CD4-positive, alpha-beta T cell treated with Interleukin-12 subunit alpha and Interleukin-12 subunit beta, for 1 hour (primary cell): ENCODE measurements at places on chromosomes 3 and 15.
A peak's percentile ranks its signal among the peaks of the same experiment; 100 is the strongest.

DNA sequence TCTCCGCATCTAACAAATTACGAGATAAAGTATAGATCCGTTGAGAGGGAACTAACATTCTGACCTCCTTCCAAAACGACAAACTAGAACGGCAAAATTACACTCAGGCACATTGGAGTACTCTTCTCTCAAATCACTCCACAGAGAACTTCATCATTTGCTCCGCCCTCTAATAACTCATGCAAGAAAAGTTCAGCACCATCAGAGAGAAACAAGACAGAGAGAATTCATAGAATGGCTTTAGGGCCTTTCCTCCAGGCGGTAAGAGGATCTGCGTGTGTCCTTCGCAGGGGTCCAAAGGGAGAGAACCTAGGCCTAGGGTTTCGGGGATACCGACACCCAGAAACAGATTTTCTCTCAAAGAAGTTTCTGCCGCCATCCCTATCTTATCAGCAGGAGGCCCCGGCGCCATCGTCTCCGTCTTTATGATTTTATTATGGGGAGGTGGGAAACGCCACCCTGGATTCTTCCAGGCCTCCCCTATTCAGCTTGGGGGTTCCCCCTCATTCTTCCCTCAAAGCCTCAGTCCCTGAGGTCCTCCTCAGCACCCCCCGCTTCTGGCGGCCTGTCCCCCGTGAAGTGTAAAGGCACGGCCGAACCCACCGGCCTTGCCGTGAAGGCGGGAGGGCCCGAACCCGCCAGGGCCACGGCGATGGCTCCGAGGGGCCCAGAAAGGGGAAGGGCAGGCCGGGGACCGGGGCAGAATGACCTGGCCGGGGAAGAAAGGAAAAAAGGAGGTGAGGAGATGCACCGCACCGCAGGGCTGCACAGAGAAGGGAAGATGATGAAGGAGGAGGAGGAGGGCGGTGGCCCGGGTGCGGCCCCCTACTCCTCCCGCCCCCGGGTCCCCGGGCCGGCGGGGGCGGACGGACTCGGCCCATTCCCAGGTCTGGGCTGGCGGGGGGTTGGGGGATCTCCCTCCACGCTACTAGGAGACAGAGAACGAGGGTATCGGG is 768 bp downstream of the UBXN7 start:
- DNase-seq, result peak; percentile 37

DNA sequence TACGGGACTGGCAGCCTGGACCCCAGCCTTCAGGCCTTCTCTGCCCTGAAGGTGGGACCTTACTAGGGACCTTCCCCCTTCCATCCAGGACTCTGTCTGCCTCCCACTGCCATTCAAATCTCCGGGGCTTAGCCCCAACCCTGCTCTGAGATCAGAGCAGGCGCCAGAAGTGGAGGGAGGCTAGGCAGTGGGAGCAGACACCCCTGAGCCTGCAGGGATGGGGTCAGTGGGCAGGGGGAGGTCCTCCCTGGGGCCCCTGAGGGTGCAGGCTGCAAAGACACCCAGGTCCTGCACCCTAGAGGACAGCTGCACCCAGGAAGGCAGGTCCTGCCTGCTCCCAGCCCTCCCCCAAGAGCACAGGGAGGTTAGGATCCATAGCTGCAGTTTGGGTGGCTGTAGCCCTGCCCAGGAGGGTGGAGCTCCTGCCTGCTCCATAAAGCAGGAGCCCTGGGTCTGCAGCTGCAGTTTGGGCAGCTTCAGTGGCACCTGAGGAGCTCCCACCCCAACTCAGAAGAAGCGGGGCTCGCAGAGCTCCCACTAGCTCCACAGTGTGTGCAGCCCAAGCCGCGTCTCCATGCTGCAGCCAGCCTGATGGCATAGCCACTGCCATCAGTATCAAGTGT is 8.1 kb upstream of the POC1A start:
- no peak for DNase-seq

DNA sequence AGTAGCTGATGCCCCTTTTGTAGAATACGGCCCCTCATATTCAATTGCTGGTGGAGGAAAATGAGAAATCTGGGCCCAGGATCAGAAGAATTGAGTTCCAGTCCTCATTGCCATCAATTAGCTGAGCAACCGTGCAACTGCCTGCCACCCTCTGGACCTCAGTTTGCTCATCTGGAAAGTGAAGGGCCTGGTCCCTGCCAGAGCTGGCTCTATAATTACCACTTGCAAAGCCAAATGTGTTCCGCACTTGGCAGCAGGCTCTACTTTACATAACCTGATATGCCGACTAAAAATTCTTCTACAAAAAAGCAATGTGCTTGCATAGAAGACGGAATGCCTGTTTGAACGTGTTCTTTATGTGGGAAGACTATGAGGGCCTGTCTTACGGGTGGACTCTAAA is 8.6 kb upstream of the ITGB5 start:
- DNase-seq, result no peak

DNA sequence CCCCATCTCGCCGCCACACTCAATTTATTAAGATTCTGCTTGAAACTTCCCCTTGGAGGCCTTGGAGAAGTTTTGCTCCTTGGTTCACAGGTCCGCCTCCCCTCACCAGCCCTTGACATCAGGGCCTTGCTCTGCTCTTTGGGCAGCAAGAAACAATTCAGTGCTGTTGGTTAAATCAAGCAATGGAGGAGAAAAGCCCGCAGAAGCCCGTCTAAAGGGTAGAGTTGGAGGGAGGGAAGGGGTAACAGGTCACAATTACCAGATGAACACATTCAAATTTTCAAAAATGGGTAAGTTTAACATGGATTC is 429 bp downstream of the PARP9 start:
- DNase-seq, result no peak

DNA sequence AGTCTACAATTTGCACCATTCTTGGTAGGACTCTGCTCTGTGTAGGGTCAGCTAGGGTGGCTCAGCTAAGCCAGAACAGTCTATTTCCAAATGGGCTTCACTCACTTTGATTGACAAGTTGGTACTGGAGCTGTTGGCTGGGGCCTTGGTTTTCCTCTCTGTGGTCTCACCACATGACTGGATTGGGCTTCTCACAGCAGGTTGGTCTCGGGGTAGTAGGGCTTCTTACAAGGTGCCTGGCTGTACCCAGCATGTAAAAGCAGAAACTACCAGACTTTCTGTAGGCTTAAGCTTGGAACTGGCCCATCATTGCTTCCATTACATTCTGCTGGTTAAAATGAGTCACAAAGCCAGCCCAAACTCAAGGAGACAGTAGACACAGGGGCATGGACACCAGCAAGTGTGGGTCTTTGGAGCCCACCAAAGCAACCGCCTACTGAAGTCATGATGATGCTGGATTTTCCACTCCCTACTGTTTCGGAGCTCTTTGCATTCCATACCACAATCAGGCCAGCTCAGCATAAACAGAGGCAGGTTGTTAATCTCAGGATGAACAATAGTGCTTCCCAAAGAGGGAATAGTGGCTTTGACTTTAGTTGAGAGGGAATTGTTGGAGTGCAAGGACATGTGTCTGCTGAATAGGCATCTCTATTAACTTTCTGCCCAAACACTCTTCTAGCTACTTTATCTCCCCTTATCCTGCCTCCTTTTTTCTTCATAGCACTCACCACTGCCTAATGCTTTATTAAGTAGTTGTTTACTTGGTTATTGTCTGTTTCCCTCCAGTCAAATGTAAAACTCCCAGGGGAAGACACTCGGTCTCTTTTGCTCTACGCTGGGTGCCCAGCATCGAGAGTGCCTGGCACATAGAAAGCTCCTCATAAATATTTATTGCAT is 78.0 kb upstream of the RARB start:
- DNase-seq, result no peak

DNA sequence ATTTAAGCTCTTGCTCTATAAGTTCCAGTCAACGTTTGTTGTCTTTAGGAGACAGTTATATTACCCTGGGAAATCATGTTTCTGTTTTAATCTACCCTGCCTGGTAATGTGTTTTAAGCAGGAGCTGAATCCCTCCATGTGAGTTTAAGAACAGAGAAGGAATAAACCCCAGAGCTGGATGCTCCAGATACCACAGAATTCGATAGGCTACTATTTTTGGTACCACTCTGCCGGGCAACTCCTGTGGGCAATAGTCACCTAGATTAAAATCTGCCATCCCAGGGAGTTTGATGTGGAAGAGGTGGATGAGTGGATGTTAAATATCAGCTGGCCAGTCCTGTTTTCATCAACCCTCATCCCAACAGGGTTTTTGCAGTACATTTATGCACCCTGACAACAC is 20.4 kb downstream of the NUDT16 start:
- no peak for DNase-seq

GRCh38 chr3:13770170-13771169 is 109.4 kb downstream of the WNT7A start:
- no peak for DNase-seq

DNA sequence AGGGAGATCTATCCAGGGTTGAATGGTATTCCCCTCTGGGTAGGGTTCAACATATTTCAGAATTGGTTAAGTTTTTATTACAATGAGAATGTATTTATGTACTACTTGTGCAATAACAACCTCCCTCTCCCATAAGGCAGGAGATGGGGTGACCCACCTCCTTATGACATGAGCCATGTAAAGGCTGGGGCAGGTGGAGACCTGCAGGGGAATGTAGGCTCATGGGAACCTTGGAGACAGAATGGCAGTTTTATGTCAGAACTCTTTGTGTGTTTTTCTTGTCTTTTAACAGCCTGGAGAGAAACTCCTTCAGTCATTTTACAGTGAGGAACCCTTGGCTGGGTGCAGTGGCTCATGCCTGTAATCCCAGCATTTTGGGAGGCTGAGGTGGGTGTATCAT is 24.6 kb upstream of the INSYN1 start:
- DNase-seq, result no peak

DNA sequence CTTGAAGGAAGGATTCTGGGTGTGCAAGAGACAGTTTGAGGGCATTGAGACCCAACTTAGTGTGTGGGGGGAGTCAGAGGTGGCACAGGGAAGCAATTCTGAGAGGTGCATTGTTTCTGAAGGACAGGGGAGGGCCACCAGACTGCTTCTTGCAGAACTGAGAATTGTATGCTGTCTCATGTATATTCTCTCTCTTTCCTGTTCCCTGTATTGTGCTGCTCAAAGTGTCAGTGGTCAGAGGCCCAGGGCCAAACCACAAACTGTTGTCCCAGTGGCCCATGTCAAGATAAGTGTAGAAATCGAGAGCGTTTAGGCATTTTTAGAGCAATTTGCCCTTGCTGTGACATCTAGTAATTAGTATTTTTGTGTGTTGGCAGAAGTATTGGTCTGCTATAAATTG is 567.1 kb downstream of the EDEM1 start:
- no peak for DNase-seq

GRCh38 chr15:80825361-80826030 is 46.3 kb downstream of the CEMIP start:
- DNase-seq, result no peak

- DNase-seq, result no peak
Observed at GRCh38 chr3:131803113-131803512, 231.7 kb downstream of the CPNE4 start.

- no peak for DNase-seq
Observed at GRCh38 chr3:195196266-195196665, 74.7 kb downstream of the XXYLT1 start.

- no peak for DNase-seq
Observed at GRCh38 chr15:89828281-89829145, 13.9 kb upstream of the ANPEP start.

DNA sequence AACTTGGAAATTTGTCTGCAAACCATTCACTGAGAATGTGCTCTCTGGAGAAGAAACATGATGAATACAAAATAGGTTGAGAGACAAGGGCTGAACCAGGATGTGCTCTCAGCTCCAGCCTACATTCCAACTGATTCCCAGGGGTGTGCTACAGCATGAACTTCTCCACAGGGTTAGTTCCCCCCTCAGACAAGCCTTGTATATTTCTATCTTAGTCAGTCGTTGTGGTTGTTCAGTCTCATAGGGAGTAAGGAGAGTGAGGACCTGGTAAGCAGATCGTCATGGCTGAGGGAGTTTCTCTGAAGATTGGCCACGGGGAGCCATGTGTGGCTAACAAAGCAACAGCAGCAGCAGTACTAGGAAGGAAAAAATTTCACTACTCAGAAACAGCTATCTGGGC is 919.7 kb upstream of the CADM2 start:
- no peak for DNase-seq

- no peak for DNase-seq
Observed at GRCh38 chr15:77650265-77650664, 17.6 kb upstream of the LINGO1 start.

DNA sequence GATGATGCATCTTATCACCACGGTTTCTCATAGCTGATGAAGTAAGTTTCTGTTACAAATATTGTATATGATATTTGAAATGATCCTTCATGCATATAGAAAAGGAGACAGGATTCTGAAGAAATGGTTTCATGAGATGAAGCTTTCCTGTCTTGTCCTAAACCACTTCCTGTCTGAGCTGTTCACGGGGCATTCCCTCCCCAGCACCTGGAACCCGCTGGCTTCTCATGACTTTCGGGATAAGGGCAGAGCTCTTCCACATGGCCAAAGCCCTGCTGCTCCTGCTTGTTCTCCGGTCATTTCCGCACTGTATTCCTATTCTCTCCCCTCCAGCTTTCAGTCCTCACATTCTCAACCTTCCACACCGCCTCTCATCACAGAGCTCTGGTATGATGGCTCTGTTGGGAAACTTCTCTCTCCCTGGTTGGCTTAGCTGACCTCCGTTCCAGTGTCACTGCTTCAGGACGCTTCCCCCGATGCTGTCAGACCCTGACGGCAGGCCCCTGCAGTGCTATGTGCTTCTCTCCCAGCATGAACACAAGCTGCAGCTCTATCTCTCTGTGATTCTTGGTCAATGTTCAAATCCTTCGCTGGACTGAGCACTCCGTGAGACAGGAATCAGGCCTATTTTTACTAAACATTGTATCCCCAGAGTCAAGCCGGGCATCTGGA is 86.9 kb upstream of the HERC1 start:
- no peak for DNase-seq

GRCh38 chr3:169147238-169148008 is 516.1 kb downstream of the MECOM start:
- no peak for DNase-seq

- DNase-seq, result no peak
Observed at GRCh38 chr15:26023231-26023630, 160.1 kb upstream of the ATP10A start.

DNA sequence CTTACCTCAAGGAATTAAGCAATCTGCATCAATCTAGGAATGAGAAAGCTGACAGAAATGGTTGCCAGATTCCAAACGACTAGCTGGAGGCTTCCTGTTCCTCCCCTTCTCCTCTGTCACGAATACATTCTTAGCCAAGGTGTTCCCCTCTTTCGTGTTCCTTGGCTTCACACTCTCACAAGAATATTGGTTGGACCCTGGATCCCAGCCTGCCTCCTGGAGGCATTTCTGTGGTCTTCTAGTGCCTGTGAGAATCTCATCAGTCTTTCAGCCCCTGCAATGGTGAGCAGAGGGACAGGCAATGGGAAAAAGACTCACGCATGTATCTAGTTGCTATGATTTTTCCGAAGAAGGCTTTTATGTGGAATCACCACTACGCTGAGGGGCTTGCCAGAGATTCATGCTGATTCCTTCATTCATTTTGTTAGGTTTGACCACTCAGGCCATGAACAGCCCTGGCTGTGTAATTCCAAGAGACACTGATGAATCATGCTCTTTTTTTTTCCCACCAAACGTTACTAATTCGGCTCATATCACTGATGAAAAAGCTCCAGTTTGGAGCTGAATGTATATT is 1.6 kb upstream of the P3H2 start:
- no peak for DNase-seq

GRCh38 chr3:195143221-195143620 is 127.7 kb downstream of the XXYLT1 start:
- DNase-seq, result no peak
